RWPE1 (cell line): ENCODE measurements at places on chromosomes 4 and X.

DNA sequence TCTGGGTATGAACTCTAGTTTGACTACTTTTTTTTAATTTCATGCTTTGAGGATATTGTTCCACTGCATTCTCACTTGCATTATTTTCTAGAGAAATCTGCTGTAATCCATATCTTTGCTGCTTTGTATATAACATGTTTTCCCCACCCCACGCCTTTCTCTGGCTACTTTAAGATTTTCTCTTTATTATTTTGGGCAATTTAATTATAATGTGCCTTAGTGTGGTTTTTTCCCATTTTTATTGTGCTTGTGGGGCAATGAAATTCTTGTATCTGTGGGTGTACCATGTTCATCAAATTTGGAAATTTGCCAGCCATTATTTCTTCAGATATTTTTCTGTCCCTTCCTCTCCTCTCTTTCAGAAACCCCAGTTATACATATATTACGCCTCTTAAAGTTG is 15.1 kb upstream of the PPP2R2C start:
- no peak for DNase-seq

DNA sequence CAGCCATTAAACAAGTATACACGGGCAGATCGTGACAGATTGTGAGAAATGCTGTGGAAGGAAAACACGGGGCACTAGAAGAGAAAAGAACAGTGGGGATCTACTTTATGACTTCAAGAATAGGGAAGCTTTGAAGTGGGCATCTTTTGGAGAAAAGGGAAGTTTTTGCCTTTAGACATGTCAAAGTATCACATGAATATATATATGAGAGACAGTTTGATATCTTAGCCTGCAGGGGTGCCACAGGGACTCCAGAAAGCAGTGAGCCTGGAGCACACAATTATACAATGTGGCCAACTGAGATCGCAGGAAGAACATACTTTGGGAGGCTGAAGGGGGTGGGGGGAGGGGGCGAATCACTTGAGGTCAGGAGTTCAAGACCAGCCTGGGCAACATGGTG is 35.7 kb downstream of the RELL1 start:
- no peak for DNase-seq

DNA sequence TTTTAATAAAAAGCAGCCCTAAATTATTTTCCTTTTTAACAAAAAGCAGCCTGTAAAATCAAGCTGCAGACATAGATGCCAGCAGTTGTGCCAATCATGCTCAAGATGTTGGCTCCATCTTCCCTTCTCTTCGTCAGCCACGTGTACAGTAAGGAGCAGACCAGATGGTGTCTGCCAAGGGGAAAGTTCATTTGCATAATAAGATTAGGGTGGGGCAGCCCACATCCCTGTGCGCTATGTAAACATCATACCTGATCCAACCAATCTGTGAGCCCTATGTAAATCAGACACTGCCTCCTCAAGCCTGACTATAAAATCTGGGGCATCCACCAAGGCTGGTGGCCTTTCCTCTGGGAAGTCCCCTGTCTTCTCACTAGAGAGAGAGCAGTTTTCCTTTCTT is 23.1 kb upstream of the C1GALT1C1 start:
- DNase-seq = no peak

DNA sequence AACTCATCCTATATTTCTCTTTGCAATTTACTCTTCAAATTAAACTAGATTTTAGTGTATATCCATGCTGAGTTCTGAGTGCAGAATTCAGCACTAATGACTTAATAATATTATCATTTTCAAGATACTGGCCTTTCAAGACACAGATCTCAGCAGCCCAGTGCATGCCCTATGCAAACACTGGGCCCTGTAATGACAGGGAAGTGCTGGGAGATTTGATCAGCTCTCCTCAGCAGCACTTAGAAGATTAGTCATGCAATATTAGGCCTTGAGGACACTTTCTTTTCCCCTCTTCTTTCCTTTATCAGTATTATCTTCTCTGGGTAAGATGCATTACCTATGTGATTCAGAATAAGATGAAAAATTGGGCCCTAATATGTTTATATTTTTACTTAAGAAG is 207.1 kb downstream of the PPP3CA start:
- no peak for DNase-seq

DNA sequence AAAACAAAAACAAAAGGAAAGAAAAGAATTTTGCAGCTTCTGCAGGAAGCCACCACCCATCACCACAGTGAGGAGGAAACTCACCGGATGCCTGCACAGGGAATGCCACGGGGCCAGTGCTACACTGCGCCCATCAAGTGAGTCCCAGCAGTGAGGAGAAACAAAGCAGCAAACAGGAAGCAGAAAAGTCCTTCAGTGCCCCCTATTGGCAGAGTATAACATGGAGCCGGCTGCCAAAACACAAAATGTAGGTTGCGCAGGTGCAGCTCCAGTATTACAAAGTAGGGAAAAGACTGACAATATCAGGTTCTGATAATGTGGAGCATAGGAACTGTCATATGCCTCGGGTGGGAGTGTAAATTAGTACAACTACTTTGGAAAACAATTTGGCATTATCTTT is 23.3 kb upstream of the SCML2 start:
- DNase-seq = no peak

GRCh38 chr4:79599691-79600090 is 191.7 kb upstream of the GK2 start:
- DNase-seq = no peak
